ENCODE measurements at places on chromosomes 13 and 19. TPM values are rescaled to one million over a fixed set of nuclear protein-coding genes. Genes with fewer than 3 reads are reported as not detected.

Gene ATP4A
- total RNA-seq = not detected

Gene ZNF582
- 2.3 TPM for total RNA-seq

Gene NKG7
- total RNA-seq = 1.8 TPM

Gene SIGLEC10
- 0.25 TPM for total RNA-seq

Gene VSTM1
- total RNA-seq = not detected
